NCI-H1930 (cell line): ENCODE measurements at places on chromosomes 3 and 15.

DNA sequence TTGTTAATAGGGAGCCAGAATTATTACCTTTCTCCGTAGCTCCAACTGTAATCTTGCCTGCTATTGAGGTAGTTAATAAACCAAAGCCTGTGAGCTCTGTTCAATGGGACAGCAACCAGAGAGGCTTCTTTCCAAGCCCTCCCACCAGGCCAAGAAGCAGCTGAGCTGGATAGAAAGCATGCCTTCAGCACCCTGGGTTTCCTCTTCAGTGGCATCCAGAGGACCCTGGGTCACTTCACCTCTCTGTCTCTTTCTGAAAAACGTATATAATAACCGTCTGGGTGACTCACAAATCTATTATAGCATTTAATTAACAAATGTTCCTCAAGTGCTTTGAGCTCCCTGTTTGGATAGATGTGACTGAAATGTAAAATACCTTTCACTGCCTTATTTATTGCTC is 420.0 kb downstream of the LPP start:
- no peak for DNase-seq

GRCh38 chr15:75651810-75652543 is 4.3 kb downstream of the SNX33 start:
- DNase-seq, result no peak

- no peak for DNase-seq
These were observed 18.0 kb upstream of the FSTL1 start for GRCh38 chr3:120468635-120469295.

- DNase-seq, result no peak
These were observed 70.1 kb downstream of the HOMER2 start for GRCh38 chr15:82882273-82882928.

DNA sequence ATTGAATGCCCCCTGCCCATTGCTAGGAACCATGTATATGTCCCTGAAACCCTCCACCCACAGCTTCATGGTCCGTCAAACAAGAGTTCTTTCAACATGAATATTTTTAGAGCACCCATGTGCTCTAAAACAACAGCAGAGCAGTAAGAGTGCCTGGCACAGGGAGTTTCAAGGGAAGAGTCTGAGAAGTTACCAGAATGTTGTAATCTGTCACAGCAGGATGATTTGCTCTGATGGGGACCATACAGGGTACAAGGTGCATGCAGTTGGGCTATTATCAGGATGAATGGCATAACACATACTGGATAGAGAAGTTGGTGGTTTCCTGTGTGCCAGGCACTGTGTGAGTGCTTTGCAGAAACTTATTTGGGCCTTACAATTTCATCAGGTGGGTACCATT is 27.8 kb upstream of the FLNB start:
- no peak for DNase-seq

- no peak for DNase-seq
These were observed 21.0 kb downstream of the THSD4 start for GRCh38 chr15:71136159-71136783.

DNA sequence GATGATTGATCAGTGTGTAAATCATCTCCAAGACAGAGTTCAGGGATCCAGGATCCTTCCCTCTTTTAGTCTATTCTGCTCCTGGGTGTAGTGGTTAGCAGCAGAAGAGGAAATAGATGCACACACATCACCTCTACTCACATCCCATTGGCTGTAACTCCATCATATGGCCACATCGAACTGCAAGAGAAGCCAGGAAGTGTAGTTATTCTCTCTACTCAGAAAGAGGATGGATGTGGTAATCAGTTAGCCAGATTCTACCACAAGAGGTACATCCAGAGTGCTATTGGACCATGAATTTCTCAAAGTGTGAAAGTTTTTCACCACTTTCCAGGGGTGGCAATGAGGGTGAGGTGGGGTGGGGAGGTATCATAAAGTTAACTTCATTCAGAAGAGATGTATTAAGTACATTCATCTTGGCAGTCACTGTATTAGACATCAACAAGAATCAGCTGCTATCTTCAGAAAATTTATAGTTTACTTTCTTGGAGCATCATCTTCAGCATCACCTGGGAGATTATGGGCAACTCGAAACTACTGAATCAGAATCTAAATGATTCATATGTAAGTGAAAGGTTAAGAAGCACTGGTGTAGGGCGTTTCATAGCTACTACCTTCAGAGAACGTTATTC is 60.6 kb upstream of the GAP43 start:
- DNase-seq, result no peak

DNA sequence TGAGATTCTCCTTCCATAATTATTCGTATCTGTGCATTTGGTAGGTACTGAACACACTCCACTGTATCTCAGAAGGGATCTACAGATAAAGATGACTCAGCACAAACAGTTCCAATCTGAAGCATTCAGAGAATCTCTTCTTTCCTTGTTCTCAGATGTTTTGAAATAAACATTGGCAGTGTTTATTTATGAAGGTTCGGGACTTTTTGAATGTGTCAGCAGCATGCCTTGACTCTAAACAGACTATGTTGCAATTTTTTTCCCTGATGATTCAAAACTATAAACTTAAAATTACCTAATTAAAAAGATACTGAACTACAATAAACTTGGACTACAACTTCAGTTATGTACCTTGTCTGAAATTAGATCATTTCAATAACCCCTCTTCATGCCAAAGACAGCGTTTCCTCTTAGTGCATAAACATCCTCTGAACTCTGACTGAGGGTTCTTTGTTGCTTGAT is 612.9 kb upstream of the TBL1XR1 start:
- DNase-seq, result no peak

DNA sequence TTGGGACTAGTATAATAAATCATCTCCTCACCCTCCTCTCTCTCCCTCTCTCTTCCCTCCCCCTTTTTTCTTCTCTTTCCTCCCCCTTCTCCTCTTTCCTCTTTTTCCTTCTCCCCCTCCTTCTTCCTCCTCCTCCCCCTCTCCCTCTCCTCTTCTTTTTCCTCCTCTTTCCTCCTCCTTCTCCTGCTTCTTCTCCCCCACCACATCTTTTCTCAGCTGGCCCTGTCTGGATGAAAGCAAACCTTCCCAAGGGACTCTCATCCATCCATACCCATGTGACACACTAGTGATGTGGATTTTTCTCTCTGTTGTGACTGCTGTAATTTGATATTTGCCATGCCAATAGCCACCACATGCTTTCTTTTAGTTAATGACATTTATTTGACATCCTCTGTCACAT is 127.2 kb downstream of the EBLN2 start:
- DNase-seq, result no peak

- DNase-seq, result no peak
These were observed 100.8 kb downstream of the DHX36 start for GRCh38 chr3:154223519-154223918.

- DNase-seq, result no peak
These were observed 122.8 kb upstream of the ABHD17C start for GRCh38 chr15:80572337-80572736.

GRCh38 chr3:155889952-155890351 is 19.5 kb downstream of the GMPS start:
- no peak for DNase-seq

- no peak for DNase-seq
These were observed 294.9 kb upstream of the ZNF385D start for GRCh38 chr3:22045882-22046281.

DNA sequence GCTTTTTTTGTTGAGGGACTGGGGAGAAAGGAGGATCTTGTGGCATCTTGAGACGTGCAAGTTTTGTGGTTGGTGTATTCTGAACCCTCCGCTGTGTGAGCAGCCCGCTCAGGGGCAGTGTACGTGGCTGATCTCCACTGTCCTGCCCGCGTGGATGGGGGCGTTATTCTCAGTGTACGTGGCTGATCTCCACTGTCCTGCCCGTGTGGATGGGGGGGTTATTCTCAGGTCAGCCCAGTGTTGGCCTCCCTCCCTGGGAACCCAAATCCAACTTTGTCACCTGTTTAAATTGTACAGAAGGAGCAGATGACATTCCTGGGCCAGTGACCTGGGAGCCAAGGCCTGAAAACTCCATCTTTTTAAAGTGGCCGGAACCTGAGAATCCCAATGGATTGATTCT is 84.0 kb downstream of the PGPEP1L start:
- no peak for DNase-seq

DNA sequence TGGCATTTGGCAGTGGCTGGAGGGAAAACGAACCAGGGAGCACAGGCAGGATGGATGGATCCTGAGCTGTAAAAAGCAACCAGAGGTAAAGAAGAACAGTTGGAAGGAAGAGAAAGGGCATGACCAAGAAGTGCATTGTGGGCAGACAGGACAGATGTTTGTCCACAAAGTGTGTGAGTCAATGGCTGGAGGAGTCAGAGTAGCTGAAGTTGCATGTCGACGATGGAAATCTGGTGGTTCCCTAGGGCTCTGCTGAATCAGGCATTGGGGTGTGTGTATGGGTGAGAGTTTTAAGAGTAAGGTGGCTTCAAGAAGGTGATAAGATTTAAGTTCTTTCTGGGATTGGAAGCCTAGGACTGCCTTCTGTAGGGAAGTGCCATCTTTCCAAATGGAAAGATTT is 214.0 kb upstream of the BHLHE40 start:
- no peak for DNase-seq

DNA sequence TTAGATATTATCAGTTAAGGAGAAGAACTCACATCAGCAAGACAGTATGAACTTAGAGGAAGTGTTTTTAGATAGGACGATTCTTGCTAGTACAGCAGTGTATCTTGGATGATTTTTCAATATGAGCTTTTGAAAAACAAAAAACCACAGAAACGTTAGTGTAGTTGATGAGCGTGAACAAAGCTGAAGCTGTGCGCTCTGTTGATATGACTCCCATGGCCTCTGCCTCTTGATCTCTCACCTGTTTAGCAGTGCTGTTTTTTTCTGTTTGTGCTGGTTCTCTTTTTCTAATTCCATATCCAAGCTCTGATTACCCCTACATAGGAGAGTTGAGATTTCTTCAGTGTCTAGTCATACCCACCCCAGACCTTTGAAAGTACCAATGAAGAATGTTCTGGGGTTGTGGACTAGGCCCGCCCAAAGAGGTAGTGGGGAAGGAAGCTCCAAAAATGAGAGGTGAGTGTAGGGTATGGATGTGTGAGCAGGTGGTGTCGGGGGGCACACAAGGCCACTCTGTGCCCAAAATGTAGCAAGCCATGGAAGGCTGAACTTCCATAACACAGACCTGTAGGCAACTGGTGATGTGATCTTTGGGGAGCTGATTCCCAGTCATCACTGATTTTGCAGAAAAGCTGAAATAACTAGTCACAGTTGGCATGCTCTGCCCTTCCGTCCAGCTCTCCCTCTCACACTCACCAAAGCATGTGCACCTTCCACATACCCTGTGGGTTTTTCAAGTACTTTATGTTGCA is 20.0 kb upstream of the CMTM7 start:
- DNase-seq, result no peak

DNA sequence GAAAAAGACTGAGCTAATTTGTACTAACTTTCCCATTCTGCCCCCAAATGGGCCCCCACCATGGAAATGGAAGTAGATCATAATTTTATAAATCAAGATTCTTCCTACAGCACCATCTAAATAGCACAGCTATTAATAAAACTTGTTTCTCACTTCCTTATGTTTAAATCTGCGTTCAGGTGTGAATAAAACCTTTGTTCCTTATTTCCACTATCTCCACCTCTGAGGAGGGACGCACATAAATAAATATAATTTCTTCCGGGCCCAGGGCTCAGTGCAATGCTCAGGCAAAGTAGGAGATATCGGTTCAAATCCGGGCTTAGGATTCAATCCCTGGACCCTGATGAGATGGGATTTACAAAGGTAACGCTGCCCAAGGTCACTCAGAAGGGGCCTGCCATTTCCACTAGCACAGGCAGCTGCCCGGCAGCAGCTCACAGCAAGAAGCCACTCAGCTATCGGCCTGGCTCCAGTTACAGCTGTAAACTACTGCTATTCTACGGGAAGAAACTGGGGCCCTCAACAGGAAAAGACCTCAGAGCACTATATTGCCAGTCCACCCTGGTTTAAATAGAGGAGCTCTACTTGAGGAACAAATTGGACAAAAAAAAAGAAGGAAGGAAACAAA is 52.5 kb downstream of the FOXP1 start:
- DNase-seq, result no peak

GRCh38 chr3:65170390-65171042 is 482.7 kb upstream of the ADAMTS9 start:
- DNase-seq, result no peak

DNA sequence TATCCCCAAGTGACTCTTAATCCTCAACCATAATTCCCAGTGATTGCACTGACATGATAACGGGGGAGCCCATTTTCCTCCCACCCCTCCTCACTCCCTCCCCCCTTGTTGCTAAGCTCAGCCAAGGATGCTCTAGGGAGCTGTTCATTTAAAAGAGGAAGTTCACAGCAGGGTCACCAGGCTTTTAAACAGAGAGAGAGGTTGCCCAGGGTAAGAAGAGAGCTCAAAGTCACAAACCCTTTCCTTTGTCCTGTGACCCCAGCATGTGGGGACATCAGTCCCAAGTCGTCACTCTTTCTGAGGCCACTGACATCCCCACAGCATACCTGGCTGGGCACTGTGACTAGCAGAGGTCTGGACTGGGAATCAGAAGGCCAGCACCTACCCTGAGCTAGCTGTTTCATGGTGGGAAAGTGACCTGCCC is 144.1 kb downstream of the RORA start:
- no peak for DNase-seq

GRCh38 chr3:170196833-170197232 is 15.3 kb upstream of the PHC3 start:
- DNase-seq, result no peak
